ENCODE measurements at places on chromosomes 16 and 17. TPM values are rescaled to one million over a fixed set of nuclear protein-coding genes. Genes with fewer than 3 reads are reported as not detected.
A peak's percentile ranks its signal among the peaks of the same experiment; 100 is the strongest.

- DNase-seq, result peak; percentile 82
These were observed 7.3 kb upstream of the CBX8 start for GRCh38 chr17:79803997-79804855.

DNA sequence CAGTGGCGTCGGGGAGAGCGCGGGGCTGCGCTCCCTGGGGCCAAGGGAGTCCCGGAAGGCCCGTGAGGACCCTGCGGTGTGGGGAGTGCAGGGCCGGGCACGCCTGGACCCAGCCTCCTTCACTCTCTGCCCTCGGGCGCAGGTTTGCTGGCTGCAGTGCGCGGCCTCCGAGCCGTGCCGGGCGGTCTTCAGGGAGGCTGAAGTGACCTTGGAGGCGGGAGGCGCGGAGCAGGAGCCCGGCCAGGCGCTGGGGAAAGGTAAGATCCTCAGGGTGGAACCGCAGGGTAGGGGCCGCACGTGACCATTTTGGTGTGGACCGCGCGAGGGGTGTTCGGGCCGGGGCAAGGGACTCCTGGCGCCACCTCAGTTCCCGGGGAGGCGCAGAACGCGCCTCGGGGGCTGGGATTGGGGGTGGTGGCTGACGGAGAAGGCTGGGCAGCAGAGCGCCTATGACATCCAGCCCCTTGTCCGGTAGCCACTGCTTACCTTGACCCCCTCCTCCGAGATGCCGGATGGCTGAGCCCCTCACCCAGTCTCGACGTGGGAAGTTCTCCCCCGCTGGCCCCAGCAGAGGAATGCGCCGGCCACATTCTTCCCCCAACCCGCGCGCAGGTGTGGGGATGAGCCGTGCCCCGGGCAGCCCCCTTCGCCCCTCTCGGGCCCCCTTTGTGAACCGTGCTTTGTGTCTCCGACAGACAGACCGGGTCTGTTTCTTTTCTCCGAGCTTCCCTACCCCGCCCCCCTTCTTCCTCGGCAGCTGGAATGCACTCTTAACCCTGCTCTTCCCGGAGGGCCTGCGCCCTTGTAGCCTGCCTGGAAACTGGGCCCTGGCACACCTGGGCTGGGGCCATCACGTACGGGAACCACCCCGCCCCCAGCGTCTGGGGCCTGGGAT lies 631 bp downstream of the CDH3 start:
- DNase-seq, result peak; percentile 89

GRCh38 chr17:27733773-27734172 lies 66.6 kb downstream of the NOS2 start:
- DNase-seq, result no peak

DNA sequence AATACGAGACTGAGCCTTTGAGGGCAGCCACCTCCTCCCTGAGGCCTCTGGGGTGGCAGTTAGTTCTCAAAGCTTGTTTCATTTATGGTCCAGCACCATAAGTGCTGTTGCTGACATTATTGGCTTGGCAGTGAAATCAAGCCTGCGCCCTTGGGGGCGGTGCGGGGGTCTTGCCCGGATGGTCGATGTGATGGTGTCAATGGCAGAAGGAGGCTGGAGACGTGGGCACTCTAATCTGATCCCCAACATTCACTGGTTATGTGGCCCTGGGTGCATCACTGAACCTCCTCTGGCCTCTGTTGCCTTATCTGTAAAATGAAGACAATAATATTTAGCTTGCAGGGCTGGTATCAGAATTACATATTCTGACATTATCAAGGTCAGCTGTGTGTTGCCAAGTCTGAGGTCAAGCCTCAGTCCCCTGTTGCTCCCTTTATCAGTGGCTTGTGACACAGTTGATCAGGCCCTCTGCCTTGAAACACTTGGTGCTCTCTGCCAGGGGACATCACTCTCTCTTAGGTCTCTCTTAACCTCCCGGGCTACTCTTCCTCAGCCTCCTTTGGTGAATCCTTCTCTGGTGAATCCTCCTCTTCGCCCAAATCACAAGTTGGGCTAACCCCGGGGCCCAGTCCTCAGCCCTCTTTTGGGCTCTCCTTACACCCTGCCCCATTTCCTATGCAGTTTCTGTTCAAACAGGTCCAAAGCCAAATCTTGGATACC lies 11.8 kb upstream of the TMEM220 start:
- no peak for DNase-seq

DNA sequence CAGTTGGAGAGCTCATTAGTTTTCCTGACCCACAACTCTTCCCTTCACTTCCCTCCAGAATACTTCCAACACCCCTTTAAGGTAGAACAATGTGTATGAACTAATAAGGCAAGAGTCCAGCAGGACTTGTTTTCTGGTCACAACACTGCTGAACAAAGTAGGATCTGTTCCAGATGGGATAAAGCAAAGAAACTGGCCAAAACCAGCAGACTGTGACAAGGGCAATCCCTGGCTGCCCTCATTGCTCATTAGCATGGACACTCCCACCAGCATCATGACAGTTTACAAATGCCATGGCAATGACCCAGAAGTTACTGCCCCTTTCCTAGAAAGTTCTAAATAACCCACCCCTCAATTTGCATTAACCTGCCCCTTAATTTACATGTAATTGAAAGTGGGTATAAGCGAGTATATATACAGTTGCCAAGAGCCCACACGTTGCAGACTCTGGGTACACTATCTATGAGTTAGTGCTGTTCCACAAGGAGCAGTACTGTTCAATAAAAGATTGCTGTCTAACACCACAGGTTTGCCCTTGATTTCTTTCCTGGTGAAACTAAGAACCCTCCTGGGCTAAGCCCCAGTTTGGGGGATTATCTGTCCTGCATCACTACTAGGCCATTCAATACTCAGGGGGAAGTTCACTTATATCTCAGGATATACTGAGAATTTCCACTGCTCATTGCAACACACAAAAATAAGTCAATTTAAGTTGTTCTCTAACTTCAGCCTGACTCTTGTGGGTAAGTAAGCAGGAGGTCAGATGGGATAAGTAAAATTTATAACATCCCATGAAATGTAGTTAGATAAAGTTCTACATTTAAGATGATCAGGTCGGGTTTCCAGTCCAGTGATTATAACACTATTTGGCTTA lies 82.3 kb downstream of the SSH2 start:
- no peak for DNase-seq

- peak; percentile 44 for DNase-seq
These were observed 18.1 kb upstream of the ICAM2 start for GRCh38 chr17:64038331-64039105.

DNA sequence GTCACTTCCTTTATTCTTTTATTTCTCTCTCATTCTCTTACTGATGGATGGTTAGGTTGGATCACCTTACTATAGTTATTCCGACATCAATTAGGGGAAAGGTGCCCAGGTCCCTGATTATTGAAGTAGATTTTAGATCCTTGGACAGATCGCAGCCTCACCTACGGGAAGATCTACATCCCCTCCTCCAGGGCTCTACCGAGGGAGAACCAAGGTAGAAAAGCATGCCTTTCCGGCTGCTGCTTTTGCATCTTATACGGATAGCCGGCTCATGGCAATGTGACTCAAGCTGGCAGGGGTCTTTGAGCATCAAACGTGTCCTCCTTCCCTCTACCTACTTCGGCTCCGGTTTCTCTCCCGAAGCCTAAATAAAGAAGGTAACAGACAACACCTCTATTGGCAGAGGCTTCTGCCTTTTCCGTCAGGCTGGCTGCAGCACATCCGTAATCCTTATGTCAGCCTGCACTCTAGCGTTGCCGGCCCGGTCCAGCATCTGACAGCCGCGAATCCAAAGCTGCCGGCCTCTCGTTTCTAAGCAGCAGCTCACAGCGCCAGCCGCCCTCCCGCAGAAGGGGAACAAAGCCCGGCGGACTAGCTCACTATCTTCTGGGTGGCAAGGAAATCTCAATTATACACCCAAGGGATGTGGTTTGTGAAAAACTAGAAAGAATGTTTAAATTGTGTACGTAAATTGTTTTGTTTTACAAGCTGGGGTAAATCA lies 46.9 kb downstream of the IRX6 start:
- peak; percentile 90 for DNase-seq

DNA sequence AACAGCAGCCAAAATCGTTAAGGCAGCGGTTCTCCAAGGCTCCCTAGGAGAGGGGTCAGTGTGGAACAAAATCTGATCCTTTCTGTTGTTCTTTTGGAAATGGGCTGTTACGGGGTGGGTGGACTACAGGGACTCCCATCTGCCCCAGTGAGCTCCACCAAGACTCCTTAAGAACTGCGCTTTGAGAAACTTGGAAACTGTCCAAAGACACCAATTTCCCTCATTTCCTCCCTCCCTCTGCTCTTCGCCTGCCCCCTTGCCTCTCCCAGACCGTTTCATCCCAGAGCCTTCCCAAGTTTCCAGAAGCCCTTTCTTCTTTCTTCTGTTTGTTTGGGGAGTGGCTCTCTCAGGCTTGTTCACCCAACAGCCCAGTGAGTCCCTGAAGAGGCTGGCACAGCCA lies 205.4 kb downstream of the COPRS start:
- no peak for DNase-seq

DNA sequence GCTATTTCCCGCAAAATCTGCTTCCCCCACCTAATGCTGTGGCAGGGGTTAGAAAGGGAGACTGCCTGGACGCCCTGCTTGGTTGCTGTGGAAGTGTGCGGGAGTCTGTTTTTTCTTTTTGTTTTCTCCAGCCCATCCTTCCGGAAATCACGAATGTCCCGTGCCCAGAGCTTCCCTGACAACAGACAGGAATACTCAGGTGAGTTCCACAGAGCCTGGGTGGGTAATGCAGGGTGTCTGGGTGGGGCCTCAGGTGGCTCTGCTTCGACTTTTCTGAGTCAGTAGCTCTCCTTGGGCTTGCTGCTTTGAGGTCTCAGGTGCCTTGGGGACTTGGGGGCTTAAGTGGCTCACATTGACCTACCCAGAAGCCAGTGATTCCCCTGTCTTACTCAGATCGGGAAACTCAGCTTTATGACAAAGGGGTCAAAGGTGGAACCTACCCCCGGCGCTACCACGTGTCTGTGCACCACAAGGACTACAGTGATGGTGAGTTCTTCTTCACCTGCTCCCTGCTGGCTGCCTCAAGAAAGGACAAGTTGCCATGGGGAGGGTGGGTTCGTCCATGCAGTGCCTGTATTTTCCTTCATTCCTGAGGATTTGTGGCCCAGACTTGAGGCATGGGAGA lies 11.4 kb downstream of the LIMD2 start:
- no peak for DNase-seq

GRCh38 chr17:40443196-40443987 lies at the start of gene IGFBP4:
TSS of gene IGFBP4 (plus strand) at chr17:40443450. CDS start at chr17:40443736, 286 bp downstream.
- DNase-seq, result peak; percentile 95

GRCh38 chr16:47045459-47045858 lies 72.0 kb upstream of the DNAJA2 start:
- no peak for DNase-seq

DNA sequence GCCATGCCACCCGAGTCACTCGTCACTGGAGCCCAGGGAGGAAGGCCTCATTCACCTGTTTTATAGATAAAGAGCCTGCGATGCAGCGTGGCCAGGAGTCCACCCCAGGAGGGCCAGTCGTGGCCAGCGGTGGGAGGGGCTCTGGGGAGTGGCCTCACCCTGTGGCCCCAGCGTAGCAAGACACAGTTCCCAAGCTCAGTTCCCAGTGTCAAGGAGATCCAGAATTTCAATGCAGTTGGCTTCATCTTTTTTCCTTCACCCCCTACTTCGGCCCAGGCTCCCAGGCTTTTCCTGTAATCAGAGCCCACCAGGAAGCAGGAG lies 84.0 kb downstream of the ABR start:
- no peak for DNase-seq

- DNase-seq, result no peak
These were observed 1.1 kb downstream of the TANC2 start for GRCh38 chr17:62967205-62967529.

GRCh38 chr17:36980280-36980761 lies 31.6 kb downstream of the AATF start:
- no peak for DNase-seq

GRCh38 chr17:44672479-44673093 lies 16.3 kb downstream of the MEIOC start:
- DNase-seq, result no peak

DNA sequence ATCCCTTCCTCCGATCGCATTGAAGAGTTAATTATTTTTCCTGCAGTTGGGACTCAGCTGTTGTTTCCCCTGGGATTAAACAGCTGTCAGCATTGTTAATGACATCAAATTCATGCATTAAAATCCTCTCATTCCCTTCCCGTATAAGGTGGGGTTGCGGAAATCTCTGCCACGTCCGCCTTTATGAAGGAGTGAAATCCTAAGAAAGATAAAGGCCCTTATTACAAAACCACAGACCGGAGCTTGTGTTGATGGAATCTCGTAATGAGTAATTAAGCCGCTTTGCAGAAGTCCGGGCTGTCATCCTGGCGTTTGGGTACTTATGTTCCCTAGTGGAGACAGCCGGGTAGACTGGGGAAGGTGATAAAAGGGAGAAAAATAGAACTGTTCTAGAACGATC lies 627.6 kb downstream of the MAF start:
- DNase-seq, result no peak

DNA sequence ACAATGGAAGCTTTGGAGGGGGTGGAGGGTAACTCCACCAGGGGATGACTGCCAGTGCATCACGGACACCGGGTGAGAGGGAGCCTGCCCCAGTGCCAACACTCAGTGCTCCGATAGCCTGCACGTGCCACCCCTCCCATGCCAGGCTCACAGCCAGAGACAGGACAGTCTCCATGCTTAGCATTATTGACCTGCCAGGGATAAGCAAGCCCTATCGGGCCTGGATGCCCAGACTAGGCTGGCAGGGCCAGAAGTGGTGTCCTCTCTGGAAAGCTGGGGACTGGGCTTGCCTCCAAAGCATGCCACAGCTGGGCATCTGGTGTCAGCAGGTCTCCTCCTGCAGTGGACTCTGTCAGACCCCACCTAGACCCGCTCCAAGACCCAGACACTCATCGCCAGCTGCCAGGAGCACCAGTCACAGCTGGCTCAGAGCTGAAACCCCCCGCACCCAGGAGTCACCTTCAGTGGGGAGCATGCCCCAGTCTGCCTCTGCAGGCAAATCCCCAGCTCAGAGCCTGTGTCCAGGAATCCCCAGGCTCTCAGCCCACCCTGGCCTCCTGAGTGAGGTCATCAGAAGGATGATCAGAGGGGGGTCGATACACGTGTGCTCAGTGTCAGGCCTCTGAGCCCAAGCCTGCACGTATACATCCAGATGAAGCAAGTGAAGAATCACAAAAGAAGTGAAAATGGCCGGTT lies 1.8 kb upstream of the RHBDF1 start:
- peak; percentile 89 for DNase-seq

Gene PDK2
- total RNA-seq, result 24.2 TPM

Gene PERCC1
- total RNA-seq, result 1.1 TPM

Gene NOXO1
- 0.42 TPM for total RNA-seq

Gene GRB7
- 74.3 TPM for total RNA-seq

Gene GLTPD2
- total RNA-seq, result 1.4 TPM

Measured in endodermal cell (in vitro differentiated cells).